ENCODE measurements at places on chromosomes 6 and 20.

DNA sequence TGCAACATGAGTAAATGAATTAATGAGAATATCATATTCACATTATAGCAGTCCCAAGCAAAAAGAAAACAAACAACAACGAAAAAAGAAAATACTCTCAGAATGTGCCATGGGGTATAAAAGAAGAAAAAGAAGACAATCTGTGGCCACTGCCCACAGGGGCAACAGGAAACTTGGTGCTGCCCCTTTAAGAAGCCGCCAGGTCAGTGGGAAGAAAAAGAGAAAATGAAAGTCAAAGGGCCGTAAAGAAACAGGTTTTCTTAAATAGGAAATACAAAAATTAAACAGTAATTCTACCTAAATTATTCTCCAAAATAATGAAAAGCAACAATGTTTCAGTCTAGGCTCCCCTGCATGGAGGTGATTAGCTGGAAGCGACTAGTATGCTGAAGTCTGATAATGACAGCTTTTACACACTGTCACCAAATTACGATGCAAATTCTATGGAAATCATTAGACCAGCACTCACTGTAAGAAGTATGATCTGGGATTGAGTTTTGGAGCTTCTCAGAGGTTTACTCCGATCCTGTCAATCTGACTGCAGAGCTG lies 23.6 kb downstream of the GMDS start:
- DNase-seq = no peak

DNA sequence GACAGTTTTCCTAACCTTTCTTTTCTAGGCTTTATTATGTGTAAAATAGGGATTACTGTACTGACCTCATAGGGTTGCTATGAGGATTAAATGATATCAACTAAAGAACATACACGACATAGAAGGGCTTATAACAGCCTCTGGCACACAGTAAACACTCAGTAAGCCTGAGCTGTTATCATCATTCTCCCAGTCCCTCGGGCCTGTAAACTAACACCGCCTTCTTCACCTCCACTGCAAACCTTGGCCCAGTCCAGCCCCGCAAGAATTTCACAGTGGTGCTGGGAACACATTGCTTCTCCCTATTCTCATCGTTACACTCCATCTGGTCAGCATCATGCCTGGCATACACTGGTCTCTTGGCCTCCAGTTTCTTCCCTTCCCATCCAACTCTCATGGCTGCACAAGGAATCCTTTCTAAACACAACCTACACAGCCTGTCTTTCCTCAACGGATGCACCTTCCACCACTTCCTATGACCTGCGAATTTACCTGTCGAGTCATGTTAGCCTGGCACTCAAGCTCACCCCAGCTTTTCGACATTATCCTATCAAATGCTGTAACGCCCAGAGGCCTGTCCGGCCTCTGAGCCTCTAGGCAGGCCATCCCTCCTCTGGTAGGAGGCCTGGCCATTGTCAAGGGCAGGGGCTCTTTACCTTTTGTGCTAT lies 92.1 kb downstream of the FYN start:
- DNase-seq = no peak

DNA sequence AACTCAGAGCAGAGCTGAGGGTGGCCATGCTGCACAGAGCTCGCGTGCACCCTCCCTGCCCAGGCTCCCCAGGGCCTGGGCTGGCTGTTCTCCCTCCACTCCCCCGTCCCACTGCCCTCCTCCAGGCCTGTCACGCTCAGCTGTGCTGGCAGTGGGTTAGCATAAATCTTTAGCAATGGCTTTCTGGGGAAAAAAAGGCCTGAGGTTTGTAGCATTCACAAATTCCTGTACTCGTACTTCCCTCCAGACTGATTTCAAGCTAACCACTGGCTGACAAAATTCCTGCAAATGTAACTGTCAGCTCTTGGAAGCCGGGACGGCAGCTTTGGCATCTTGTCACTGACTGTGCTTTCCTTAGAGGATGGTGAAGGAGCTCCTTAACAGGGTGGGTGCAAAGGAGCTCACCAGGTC lies 22.3 kb upstream of the SMOC2 start:
- DNase-seq = no peak

DNA sequence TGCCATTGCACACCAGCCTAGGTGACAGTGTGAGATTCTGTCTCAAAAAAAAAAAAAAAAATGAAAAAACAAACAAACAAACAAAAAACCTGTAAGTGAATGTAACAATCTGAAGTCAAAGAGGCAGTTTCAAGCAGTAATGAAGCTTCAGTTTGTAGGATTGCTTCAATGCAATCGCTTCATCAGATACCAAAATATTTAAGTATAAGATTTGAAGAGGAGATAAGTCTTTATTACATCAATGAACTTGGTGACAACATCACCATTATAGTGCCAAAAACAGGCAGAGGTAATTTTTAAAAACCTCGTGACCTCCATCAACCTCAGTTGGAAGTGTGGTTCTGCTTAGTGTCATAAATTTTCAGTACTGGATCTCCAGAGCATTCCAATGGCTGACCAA lies 74.7 kb downstream of the MYLK4 start:
- DNase-seq = no peak

GRCh38 chr6:159762681-159763293 lies 942 bp downstream of the ACAT2 start:
- peak; percentile 21 for DNase-seq

- DNase-seq = no peak
These were observed 30.3 kb downstream of the BANF2 start for GRCh38 chr20:17730071-17730470.
